ENCODE measurements at places on chromosomes 5 and 9.

GRCh38 chr9:111271481-111272080 is 58.4 kb downstream of the OR2K2 start:
- no peak for DNase-seq

DNA sequence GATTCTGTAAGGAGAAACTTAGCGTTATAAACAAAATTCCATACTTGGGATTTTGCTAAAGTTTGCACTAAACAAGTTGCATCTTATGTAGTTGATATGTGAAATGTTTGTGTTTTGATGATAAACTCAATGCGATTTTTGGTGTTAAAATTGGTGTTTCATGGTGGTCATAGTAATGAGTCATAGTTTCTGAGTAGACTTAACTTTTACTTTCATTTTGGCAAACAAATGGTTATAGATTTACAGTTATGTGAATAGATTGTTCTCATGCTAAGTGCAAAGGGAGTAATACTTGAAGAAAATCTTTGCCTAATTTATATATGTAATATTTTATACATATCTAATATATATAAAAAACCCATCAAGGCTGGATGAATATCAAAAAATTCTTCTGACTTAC is 107.3 kb upstream of the ELAVL2 start:
- DNase-seq, result no peak

- no peak for DNase-seq
These were observed 3.7 kb upstream of the GPX3 start for GRCh38 chr5:151016700-151017099.

- DNase-seq, result no peak
These were observed 477.6 kb downstream of the TLE1 start for GRCh38 chr9:81211741-81212140.

DNA sequence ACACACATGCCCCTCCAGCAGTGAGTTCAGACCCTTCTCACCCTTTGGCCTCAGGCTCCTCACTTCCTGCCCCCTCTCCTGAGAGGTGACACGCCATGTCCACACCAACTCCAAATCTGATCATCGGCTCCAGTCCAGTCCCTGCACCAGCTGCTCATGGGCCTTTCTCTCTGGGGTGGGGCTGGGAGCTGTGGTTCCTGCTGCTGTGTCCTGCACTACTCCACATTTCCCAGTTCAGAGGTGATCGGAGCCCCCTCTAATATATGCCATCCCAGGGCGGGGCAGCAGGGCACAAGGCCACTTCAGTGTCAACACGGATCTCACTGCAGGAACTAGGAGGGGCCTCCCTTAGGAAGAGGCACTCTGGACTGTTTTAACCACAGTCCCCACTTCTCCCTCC is 91.5 kb downstream of the ADAMTS2 start:
- DNase-seq, result no peak

GRCh38 chr5:178587763-178588611 is 2.2 kb downstream of the COL23A1 start:
- DNase-seq, result no peak

- peak; percentile 85 for DNase-seq
These were observed 64.2 kb upstream of the CPEB4 start for GRCh38 chr5:173823721-173824567.

DNA sequence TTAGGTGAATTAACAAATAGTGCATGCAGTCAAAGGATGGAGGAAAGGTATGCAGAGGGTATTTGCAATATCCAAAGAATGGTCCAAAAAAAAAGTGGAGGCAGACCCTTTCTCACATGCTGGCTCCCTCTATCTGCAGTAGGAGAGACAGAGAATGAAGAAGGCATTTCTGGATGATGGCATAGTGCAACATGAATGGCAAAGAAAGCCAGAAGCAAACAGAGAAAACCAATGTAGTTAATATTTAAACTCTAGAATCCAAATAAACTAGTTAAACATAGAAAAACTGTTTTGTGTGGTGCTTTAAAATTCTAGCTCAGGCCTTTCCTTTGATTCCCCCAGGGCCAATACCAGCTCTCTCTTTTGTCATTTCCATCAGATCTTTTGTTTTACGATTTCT is 403.1 kb upstream of the WWC1 start:
- DNase-seq, result no peak

GRCh38 chr9:125850763-125851162 is 103.6 kb downstream of the PBX3 start:
- DNase-seq, result no peak

DNA sequence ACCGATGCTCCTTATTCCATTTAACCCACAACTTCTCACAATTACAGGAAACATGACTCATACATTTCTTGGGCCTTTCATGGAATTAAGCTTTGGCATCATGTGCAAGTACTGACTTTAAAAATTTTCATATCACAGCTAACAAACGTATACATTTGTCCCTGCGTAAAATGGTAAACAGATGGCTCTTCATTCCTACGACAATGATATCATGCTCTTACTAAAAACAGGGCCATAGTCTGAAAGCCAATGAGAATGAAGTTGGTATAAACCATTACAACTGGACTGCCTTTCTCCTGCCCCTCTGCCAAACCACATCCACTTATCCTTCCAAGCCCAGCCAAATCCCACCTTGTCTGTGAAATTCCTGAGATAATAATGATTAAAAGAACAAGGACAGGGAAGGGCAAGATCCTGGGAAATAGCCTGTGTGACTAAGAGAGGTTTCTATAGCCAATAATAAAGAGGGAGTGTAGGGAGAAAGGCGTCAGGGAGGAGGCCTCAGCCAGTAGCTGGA is 44.9 kb upstream of the ZNF366 start:
- DNase-seq, result no peak

DNA sequence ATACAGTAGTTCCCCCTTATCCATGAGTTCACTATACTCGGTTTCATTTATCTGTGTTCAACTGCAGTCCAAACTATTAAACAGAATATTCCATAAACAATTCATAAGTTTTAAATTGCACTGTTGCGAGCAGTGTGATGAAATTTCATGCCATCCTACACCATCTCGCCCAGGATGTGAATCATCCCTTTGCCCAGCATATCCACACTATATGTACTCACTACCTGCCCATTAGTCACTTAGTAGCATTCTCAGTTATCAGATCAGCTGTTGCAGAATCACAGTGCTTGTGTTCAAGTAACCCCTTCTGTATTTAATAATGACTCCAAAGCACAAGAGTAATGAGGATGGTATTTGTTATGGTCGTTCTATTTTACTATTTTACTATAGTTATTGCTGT is 51.5 kb downstream of the SHOC1 start:
- peak; percentile 1 for DNase-seq

DNA sequence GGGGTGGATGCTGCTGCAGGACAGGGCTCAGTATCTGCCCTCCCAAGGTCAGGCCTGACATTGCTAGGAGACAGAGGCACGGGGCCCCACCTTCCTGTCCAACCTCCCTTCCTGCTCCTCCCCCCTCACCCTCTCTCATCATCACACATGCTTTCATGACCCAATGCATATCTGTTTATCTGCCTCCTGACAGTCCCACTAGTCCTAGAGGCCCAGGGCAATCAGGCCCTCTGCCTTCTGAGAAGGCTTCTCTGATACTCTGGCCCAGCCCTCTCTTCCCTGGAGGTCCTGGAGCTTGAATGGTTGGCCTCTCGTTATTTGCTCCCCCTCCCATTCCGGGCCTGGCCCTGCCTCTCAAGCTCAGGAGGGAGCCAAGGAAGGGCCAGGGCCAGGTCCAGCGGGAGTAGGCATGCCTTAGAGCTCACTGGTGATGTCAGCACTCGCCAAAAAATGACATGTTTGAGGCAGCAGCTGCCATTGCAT is 90.6 kb upstream of the SAP30L start:
- no peak for DNase-seq

GRCh38 chr5:175566697-175567096 is 88.3 kb downstream of the SFXN1 start:
- DNase-seq, result no peak

- no peak for DNase-seq
These were observed 114.3 kb upstream of the IL12B start for GRCh38 chr5:159444441-159445082.

DNA sequence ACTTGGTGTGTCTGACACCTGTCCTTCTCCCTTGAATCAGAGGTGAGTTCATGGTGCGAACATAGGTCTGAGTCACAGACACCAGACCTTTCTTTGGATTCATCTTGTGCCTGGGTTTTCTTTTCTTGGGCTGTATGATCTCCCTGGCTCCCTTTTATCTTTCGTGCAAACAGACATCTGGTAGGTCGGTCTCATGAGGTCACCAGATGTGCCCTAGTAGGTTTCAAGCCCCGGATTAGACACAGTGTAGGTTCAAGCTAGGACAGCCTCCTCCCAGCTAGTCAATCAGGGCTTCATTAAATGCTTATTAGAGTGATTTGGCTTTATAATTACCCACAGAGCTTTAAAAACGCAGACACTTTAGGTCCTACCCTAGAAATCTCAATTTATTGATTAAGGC is 106.0 kb upstream of the MYO10 start:
- no peak for DNase-seq

DNA sequence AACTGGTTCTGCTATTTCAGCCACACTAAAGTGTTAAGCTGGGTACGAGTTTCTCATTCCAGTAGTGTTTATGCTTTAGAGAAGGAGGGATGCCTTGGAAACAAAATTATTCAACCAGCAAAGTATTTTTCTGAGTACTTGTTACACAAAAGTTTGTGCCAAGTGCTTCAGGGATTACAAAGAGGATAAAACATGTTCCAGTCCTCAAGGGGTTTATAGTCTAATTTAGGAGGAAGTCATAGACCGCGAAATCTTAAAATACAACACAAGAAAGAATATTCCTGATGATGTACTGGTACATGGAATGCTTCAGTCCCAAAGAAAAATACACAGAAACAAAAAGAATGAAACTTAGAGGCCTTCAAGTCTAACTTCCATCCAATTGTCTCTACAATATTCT is 85.4 kb upstream of the NR4A3 start:
- no peak for DNase-seq

DNA sequence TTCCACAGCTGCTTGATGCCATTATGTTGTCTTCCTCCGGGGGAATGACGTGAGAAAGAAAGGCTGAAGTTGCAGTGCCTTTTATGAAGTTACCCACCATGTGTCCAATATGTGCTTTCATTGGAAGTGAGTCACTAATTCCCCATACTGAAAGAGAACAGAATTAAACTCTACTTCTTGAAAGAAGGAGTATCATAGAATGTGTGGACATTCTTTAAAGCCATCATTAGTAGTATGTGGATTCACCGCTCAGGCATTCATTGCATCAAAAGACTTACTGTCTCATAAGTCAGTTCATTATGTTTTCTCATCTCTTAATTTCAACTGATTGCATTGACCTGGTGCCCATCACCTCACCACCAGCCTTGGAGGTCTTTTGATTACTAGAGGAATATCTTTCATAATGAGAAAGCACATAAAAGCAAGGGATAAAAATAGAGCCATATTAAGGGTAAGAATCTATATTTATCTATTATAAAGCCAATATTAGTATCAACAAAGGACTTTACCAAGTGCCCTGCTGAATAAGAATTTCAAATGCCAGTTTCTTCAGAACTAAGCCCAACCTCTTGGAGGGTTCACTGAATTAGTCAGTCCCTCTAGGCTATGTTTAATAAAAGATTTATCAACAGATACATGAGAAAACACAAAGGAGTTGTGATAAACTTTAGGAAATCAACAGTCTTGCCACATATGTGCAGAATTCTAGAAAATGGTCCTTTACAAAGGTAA is 516.1 kb downstream of the NTRK2 start:
- DNase-seq, result no peak

DNA sequence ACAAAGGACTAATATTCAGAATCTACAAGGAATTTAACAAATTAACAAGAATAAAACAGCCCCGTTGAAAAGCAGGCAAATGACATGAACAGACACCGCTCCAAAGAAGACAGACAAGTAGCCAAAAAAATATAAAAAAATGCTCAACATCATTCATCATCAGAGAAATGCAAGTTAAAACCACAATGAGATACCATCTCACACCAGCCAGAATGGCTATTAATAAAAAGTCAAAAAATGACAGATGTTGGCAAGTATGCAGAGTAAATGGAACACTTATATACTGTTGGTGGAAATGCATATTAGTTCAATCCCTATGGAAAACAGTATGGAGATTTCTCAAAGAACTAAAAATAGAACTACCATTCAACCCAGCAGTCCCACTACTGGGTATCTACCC is 302.7 kb upstream of the RGMB start:
- no peak for DNase-seq

- no peak for DNase-seq
These were observed 53.9 kb downstream of the SNX18 start for GRCh38 chr5:54571462-54571861.

DNA sequence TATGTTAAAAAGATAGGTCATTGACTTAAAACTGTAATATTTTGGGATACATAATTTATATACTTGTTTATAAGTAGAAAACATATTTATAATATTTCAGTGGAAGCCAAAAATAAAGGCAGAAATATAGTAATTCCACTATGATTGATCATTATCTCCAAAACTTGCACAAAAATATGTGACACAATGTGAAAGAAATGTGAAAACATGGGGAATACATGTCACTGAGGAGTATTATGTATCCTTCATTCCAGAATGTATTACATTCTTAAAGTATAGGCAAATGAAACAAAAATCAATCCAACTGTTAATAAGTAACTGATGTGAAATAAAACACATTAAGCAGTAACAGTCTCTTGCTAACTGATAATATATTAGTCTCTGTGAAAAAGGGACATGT is 236.7 kb downstream of the CDH18 start:
- DNase-seq, result no peak

DNA sequence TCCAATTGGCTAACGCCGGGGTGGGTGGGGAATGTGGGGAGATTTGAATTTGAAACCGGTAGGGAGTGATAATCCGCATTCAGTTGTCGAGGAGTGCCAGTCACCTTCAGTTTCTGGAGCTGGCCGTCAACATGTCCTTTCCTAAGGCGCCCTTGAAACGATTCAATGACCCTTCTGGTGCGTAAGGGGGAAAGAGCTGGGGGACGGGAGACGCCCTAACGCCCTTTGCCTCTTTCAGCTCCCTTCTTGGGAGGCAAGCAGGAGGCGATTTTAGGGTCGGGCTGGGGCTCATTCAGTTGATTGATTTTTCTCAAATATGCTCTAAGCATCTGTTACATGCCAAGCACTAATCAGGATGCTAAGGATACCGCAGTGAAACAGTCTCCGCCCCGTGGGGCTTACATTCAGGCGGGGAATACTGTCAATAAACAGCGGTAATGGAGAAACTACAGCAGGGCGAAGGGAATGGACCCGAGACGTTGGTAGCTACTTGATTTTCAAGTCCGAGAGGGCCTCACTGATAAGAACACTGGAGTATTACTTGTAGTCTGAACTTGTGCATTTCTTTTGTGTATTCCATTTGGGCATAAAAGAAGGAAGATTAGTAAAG is at the start of gene HMMR:
TSS of gene HMMR (plus strand) at position 71 of the 610 bp plus-strand sequence. CDS start at position 132, 61 bp downstream.
- no peak for DNase-seq

DNA sequence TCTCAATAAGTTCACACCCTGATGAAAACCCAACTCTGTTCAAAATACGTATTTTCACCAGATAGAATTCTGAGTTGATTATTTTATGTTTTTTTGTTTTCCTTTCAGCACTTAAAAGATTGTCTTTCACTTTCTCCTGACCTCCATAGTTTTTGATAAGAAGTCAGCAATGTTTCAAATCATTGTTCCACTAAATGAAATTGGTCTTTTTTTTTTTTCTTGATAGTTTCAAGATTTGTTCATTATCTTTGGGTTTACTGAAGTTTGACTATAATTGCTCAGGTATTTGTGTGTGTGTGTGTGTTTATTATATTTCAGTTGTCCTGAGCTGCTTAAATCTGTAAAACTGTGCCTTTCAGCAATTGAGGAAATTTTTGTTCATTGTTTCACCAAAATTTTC is 498.7 kb downstream of the TLE1 start:
- no peak for DNase-seq

All from H54 (cell line).